ENCODE measurements at places on chromosomes 2 and 18.

GRCh38 chr2:232999354-232999753, 13.7 kb downstream of the NGEF start:
- no peak for DNase-seq

DNA sequence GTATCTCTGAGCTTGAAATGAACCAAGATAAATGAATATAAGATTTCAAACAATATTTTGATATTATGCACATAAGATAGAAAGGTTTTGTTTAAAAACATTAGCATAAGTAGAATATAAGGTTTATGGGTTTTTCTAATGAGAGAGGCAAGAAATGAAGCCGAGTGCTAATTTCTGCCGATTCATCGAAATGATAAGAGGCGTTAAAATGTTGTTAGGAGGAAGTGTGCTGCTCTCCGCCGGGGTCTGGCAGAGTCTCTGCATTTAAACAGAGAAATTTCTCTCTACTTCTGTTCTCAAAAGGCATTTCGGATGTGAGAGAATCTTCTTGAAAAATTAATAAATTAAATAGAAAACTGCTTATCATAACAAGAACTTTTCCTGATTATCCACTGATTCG, 83.6 kb downstream of the MRPS9 start:
- DNase-seq, result no peak

DNA sequence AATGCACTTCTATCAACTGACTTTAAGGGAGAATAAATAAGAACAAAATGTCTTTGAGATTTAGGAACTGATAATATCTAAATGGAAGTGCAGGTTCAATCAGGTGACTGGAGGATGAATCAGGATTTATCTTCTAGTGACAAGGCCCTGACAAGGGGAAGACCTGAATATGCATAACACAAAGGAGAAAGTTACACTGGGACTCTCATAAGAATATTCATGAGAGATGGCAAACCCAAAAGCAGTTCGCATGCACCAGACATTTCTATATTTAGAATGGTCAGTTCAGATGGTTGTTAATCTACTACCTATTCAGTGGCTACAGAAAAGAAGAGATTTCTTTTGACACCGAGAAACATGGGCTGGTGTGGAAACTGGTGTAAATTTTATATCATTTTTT, 1771.3 kb upstream of the LRRTM1 start:
- DNase-seq, result no peak

DNA sequence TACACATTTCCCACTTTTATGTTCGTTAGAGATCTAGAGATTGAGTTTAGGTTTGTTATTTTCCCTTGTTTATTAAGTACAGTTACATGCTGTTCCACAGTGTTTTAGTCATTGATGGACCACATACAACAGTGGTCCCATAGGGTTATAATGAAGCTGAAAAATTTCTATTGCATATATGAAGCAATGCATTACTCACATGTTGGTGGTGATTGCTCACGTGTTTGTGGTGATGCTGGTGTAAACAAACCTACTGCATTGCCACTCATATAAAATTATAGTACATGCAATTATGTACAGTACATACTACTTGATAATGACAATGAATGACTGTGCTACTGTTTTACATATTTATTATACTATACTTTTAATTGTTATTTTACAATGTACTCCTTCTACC, 51.0 kb upstream of the NXPH2 start:
- DNase-seq, result no peak

GRCh38 chr2:43005975-43006833, 213.8 kb upstream of the HAAO start:
- DNase-seq, result no peak

DNA sequence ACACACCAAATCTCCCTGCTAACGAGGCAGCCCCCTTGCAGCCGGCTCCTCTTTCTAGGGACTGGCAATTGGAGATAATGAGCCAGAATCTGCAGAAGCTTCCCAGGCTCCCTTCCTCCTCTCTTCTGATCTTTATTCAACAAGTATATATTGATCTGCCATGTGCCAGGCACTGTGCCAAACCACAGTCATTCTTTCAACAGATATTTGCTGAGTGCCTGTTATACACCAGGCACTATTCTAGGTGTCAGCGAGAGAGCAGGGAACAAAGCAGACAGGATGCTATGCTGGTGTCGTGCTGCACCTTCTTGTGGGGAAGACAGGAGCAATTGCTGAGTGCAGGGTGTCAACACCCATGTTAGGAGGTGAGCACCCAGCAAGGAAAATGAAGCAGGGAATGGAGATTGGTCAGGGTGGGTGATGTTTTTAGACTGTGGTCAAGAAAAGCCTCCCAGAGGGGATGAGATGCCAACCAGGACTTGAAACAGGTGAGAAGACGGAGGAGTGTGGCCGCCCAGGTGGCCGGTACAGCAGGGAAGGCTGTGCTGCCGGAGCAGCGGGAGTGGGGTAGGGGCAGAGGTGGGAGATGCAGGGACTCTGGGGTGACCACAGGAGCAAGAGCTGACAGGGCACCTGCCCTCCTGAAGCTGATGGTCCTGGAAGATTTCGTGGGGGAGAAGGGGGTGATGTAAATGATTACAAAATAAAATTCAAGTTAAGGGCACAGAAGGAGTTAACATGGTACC, 307.6 kb upstream of the RAB12 start:
- DNase-seq, result no peak

DNA sequence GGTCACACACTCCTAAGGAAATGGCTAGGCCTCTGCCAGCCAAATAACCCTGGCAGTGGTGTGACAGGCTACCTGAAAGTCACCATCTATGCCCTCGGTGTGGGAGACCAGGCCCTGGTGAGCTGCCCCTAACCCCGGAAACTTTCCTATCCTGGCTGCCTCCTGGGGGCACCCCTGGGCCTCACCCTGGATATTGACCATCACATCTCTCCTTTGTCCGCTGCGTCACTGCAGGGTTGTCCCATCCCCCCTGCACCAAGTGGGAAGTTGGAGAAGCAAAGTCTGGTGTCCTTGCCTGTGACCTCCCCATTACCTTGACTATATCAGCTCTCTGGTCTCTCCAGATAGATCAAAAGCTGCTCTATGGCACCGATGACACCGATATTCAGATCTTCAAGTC, 18.8 kb downstream of the FER1L5 start:
- no peak for DNase-seq

DNA sequence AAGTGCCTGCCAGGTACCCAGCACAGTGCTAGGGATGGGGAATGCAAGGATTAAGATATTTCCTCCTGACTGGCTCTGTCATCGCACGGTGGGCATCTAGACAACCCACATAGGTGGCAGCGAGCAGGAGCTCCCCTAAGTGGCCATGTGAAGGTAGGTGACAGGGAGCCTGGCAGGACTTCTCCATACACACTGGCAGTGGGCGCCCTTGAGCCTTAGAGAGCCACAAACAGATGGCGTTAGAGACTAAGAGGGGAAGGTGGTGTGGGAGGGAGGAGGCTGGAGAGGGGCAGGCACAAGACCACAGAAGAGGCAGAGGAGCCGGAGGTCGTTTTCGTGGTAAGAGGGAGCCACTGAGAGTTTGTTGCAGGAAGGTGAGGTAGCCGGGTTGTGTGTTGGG, 15.2 kb downstream of the PRELID3A start:
- no peak for DNase-seq

- DNase-seq, result no peak
These were observed 70.3 kb downstream of the ASB1 start for GRCh38 chr2:238496756-238497609.

DNA sequence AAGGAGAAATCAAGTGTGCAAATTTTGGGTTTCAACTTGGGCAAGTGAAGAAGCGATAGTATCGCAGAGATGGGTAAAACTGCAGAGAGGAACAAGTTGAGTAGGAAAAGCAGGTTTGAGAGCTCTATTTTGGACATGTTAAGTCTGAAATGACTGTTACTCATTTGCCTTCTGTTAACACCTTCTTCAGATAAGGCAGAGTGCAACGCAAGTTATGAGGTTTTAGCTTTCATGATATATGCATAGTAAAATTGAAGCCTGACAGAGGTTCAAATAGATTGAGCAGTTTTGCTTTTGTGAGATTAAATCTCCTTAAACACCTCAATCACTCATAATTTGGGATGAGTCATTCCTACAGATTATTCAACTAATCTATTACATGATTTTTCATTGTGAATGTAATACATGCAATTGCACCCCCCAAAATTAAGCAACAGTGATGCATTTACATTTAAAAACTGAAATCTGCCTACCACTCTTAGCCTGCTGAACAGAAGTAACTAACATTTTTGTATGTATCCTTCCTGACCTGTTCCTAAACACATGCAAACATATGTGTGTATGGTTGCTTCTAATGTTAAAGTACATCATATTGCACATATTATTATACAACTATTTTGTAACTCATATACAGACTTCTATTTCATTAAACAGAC, 575.4 kb downstream of the ARHGAP15 start:
- no peak for DNase-seq

DNA sequence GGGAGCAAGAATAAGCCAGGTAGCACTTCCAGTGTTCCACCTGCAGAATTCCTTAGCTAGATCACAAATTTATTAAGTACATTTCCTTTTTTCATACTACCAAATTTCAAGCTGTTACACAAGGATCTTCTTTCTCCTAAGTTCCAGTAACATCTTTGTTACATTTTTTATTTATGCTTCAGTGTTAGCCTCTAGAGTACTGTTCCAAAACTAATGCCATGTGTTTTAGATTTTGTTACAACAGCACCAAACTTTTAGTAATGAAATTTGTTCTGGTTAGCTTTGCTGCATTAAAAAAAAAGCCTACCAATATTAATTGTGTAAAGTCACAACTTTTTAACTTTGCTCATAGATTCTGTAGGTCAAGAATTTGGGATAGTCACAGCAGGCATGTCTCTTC, 161.1 kb downstream of the CAMKMT start:
- no peak for DNase-seq

- DNase-seq, result no peak
These were observed 131.2 kb downstream of the ETAA1 start for GRCh38 chr2:67528320-67528719.

DNA sequence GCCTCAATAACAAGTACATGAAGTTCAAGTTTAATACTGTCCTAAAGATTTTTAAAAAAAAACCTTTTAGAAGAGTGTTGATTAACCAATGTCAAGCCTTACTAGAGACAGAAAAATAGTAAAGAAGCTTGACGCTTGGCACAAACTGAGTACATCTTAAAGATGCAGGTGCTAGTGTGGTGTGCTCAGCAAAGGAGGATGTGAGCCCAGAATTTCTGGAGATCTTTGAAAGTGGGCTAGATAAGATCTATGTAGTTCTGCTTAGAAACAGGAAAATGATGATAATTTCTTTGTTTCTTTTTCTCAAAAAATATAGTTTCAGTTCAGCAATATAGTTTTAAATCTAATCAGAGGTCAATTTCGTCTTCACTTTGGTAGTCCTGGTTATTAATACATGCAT, 118.3 kb upstream of the KLHL14 start:
- DNase-seq, result no peak

DNA sequence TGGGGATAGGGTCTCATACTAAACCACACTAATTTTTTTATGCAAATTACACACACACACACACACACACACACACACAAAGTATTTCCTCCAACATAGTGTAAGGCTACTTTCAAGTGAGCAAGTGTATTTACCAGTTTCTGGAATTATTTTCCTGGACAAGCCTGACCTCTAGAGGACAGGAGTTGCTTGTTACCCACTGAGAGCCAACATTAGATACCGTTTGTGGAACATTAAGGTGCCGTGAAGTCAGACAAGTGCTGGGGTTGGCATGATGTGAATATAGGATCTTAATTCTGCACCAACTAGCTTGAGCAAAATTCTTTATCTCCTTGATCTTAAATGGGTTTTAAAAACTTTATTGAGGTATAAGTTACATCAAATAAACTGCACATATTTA, 39.3 kb upstream of the SERPINB2 start:
- no peak for DNase-seq

DNA sequence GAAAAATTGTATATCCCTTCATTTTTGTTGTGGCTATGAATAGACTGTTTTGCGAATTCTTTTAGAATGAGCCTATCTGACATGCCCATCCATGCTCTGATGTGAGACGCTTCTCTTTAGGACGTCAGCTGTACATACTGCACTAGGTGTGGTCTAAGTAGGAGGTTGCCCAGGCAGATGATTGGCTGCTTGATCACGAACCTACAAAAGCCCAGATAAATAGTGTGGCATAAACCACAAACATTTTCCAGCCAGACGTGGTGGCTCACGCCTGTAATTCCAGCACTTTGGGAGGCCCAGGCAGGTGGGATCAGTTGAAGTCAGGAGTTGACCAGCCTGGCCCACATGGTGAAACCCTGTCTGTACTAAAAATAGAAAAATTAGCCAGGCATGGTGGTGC, 251.8 kb downstream of the AGAP1 start:
- DNase-seq, result no peak

GRCh38 chr2:77910136-77910535, 388.0 kb upstream of the LRRTM4 start:
- DNase-seq, result no peak

- DNase-seq, result no peak
These were observed 97.2 kb upstream of the OTOS start for GRCh38 chr2:240237609-240238174.

GRCh38 chr2:11746807-11747459, 501 bp downstream of the LPIN1 start:
- no peak for DNase-seq

DNA sequence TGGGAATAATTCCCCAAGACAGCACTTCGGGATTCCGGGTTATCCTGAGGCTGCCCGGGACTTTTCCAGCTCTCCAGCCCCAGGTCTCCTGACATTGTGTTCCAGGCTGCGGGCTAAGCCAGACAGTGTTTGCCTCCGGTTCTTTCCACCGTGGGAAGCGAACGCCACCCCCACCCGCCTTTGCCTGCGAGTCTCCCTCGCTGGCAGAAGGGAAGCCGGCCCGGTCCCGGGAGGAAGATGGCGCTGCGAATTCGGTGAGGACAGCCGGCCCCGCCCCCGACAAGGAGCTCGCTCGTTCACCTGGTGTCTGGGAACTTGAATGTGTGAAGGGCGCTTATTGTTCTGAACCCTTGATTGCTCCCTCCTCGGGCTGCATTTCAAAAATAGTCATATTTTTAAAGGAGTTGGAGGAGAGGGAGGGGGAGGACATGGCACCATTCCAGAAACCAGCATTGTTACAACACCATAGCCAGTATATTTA, 2.9 kb downstream of the LRATD1 start:
- no peak for DNase-seq

GRCh38 chr2:49032936-49033335, 121.4 kb downstream of the FSHR start:
- no peak for DNase-seq

DNA sequence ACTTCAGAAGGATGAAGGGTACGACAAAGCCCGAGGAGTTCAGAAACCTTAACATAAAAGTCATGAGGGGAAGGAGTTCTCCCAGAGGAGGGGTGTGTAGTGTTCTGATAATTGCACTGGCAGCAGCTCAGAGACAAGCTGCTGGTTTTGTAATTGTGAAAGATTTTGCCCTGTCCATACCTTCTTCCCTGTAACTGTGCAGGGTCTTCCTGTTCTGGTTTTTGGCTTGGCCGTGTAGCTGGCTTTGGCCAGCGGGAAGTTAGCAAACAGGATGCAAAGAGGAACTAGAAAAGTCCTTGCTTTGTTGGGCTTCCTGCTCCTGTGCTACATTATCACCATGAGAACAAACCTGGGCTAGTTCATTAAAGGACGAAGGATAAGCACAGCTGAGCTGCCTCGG, 160.8 kb downstream of the LPIN1 start:
- DNase-seq, result no peak

Measured in stimulated activated CD8-positive, alpha-beta memory T cell treated with anti-CD3 and anti-CD28 coated beads, Interleukin-4, amount 100 ng/mL, for 4 hours (primary cell).